CD4-positive, alpha-beta T cell treated with Interleukin-17A for 4 hours (primary cell): ENCODE measurements at places on chromosomes 4 and X.

DNA sequence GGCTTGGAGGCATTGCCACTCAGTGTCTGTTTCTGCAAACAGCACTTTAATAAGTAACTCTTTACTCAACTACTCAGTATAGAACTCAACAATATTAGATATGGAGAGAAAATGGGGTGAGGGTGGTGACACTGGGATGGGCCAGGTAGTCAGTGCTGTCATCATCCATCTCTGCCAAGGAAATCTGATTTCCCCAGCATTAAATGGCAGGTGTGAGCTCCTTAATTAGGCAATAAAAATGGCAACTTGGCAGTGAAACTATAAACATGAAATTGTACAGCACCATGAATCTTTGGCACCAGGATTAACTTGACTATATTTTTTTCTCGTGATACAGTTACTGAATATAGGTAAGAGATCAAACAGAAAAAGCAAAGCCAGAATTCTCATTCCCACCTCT lies 146.2 kb downstream of the GLRA2 start:
- DNase-seq = no peak

GRCh38 chr4:162475246-162475645 lies 311.4 kb upstream of the FSTL5 start:
- DNase-seq = no peak

- DNase-seq = no peak
These were observed 12.0 kb upstream of the TNIP2 start for GRCh38 chr4:2768124-2768523.

DNA sequence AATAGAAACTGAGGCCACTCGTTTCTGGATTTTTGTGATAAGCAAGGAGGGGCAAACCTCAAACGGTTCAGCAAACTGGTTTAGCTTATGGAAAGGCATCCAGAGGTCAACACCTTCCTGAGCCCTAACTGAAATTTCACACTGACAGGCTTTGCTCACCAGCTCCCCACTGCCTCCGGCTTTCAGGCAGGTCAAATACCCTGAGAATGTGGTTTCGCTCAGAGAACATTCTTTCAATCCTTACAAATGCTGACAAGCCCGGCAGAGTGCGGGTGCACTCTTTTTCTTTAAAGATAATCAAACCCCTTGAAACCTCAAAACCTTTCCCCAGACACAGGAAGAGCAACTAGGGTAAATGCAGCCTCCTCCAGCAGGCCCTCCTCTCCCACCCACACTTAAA lies 41.5 kb downstream of the CD40LG start:
- peak; percentile 50 for DNase-seq

- no peak for DNase-seq
These were observed 2.1 kb downstream of the GSTCD start for GRCh38 chr4:105710678-105711077.

- no peak for DNase-seq
These were observed 170.8 kb downstream of the STK32B start for GRCh38 chr4:5222047-5222446.

GRCh38 chr4:112813790-112814189 lies 176.8 kb downstream of the LARP7 start:
- no peak for DNase-seq

- DNase-seq = no peak
These were observed 170.4 kb downstream of the SMIM20 start for GRCh38 chr4:26084414-26084813.

GRCh38 chrX:47828984-47829383 lies 7.7 kb upstream of the ZNF81 start:
- DNase-seq = no peak
